ENCODE measurements at places on chromosomes 16 and 17.

- no peak for DNase-seq
Measured at GRCh38 chr17:44236444-44236991, 17.0 kb upstream of the UBTF start.

DNA sequence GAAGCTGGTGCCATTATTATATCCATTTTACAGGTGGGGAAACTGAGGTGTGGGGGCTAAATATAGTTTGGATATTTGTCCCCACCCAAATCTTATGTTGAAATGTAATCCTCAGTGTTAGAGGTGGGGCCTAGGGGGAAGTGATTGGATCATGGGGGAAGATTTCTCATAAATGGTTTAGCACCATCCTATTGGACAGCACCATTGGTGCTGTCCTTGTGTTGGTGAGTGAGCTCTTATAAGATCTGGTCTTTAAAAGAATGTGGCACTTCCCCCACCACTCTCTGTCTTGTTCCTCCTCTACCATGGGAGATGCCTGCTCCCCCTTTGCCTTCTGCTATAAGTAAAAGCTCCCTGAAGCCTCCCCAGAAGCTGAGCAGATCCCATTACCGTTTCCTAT, 119.8 kb upstream of the SEC14L1 start:
- no peak for DNase-seq

GRCh38 chr17:76840443-76840767, 27.8 kb upstream of the MGAT5B start:
- no peak for DNase-seq

- DNase-seq, result no peak
Measured at GRCh38 chr17:50800196-50800700, 32.9 kb upstream of the ANKRD40CL start.

DNA sequence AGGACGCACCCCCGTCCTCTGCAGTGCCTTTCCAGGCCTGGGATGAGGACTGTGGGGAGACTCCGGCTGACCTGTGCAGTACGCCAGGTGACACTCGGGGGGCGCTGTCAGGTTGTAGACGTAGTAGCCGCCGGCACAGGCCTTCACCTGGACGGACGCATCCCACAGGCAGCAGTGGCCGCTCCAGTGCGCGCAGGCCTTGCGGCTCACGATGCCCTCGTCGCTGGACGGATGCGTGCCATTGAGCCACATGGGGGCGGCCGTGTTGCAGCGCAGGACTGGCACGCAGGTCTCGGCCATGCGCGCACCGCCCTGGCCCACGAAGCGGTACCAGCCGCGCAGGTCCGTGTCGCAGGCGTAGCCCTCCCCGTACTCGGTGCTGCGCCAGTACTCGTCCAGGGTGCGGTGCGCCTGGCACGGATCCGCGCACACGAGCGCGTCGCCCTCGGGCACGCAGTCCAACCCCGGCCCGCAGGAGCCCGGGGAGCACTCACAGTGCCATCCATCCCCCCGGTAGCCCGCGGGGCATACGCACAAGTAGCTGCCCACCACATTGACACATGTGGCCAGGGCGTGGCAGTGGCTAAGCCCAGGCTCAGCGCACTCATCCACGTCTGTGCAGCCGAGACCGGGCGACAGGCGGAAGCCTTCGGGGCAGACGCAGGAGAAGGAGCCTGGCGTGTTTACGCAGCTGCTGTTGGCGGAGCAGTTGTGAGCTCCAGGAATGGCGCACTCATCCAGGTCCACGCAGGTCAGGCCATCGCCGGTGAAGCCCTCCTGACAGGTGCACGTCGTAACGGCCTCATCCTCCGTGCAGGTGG, 3.9 kb downstream of the UMOD start:
- no peak for DNase-seq

DNA sequence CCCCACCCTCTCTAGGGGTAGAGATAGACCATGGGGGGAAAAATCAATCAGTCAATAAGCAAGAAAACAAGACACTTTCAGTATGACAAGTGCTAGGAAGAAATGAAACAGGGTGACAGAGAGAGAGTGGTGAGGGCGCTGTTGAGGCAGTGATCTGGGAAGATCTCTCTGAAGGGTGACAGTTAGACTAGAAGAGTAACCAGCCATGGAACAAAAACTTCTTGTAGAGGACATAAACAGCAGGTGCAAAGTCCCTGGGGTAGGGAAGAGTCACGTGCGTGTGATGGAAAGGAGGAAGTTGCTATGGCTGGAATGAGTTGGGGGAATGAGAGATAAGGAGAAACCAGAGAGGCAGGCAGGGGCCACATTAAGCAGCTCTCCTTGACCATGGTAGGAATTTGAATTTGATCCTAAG, 16.8 kb upstream of the EMP2 start:
- no peak for DNase-seq

DNA sequence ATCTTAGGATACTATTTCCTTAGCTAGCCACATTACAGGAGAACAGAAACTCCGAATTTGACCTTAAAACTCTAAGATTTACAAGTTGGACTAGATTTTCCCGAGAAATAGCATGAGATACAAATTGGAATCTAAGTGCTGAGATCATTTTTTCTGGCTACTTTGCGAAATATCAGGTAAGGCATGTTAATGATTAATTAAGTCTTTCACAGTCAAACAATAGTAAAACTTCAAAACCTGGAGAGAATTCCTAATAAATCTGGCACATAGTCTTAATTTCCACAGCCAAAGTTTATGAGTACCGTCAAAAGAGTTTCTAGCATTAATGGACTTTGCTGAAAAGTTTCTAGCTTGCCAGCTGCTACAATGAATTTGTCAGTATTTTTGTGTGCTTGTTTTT, 379.5 kb upstream of the TOM1L1 start:
- no peak for DNase-seq

DNA sequence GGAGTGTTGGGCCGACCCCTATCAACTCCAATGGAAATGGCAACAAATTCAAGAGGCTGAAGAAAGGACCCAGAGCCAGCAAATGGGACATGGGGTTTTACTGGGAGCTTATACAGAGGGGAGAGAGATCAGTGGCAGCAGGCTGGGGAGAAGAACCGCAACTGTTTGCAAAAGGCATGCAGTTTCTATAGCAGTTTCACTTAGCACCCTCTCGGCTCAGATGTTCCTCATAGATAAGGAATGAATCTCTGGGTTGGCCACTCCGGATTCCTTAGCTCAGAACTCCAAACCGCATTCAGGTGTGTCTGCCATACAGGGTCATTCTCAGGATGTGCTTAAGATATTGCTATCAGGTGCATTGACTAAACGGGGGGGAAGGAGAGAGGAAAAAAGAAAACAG, 71.1 kb upstream of the RPL38 start:
- no peak for DNase-seq

GRCh38 chr16:50393858-50394802, 25.3 kb upstream of the BRD7 start:
- DNase-seq, result no peak

DNA sequence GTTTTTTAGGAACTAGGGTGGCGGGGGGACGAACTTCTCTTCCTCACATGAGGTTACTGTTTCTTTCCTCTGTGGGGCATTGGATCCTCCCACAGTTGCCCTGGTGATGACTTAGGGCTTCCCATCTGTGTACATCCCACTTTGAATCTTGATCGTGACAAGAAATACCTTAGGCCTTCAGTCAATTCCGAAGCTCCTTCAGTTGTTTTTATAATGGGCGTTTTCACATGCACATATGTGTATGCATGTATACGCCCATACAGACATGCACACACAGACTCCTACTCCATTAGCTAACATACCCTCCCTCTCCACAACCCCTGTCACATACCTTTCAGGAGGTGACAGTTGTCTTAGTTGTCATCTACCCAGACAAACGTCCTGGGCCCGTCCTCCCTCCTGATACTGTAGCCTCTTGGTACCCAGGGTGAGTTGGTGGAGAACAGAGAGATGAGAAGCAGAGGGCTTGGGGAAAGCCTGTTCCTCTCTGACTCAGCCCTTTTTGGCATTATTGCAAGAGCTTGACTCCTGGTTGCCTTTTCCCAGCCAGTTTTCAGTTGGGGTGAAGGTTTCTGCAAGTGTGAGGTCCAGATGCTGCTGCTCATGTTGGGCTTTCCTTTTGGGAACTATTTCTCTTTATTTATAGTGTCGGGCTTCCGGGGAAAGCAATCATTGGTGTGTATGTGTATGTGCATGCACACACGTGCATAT, 2.2 kb upstream of the AOC2 start:
- DNase-seq, result no peak

GRCh38 chr17:83064021-83064731, 15.2 kb upstream of the METRNL start:
- DNase-seq, result no peak

DNA sequence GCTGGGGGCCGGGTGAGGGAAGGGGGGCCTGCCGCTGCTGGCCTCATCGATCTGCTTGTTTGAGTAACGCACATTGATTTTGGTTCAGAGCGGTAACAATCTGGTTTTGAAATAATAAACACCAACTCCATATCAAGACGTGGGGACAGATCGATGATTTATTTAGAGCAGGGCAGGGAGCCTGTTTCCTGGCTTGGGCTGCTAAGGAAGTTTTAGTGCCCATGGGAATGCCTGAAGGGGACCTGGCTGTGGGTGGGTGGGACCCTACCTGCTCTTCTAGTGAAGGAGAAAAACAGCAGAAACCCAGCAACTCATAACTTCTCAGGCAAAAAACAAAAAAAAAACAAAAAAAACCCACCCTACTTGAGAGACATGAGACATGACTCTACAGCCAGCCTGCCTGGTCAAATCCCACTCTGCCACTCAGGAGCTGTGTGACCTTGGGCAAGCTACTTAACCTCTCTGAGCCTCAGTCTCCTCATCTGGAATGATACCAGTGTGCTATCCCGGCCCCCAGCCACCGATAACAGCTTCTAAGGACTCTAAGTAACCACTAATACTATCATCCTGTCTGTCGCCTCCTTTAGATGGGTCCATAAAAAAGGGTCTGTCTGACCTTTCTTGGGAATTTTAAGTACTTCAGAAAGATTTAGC, 66.0 kb downstream of the PIPOX start:
- DNase-seq, result no peak

DNA sequence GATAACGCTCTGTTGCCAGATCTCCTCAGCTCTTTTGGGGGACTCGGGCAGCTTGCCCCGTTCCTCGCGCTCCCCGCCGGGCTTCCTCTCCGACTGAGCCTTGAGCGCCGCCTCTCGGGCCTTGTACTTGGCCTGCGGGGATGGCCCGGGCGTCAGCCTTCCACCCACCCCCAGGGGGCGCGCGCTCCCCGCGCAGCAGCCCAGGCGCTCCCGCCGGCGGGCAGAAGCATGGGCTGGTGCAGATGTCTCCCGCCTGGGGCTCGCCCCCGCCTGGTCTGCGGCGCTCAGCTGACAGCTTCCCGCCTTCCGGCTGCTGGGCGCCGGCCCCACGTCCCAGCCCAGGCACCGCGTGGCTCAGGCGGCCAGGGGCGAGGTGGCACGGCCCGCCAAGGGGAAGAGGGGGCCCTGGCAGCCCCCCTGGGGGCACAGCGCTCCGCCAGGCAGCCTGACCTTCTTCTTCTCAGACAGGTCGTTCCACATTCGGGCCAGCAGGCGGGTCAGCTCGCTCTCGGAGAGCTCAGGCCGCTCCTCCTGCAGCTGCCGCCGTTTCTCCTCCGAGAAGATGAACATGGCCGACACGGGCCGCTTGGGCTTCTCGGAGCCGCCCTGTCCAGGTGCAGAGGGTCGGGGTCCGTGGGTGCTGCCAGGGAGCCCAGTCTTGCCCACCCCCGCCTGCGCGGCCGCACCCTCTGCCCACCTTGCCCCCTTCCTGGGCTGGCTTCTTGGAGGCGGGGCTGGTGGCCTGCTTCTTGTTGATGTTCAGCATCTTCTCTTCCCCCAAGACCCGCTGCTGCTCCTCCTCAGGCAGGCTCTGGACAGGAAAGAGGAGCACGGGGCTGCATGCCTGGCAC, 8.9 kb downstream of the UBTF start:
- peak; percentile 95 for DNase-seq

DNA sequence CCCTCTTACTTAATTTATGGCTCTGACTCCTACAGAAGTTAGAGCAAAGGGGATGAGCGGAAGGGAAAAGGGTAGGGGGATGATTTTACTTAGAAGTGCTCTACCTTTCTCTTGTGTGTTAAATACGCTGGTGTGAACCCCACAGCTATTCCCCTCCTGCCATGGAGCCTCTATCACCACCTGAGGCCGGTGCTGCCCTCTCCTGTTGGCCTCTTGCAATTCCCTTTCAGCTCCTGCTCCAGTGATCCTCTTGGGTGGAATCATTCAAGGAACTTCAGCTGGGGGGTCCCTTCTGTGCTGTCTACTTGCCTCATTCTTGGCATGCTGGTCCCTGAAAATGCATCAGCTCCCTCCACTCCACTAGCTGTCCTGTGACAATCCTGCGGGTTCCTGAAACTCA, 41.8 kb upstream of the CDH8 start:
- no peak for DNase-seq

DNA sequence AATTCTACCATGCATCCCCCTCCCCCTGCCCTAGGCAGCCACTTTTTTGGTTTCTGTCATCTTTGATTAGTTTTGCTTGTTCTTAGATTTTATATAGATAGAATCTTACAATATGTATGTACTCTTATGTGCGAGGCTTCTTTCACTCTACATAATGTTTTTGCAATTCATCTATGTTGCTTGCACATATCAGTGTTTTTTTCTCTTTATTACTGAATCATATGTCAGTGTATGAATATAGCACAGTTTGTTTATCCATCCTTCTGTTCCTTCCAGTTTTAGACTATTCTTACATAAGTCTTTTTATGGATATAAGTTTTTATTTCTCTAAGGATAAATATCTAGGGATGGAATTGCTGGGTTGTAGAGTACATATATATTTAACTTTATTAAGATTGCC, 26.6 kb downstream of the NLK start:
- DNase-seq, result no peak

- no peak for DNase-seq
Measured at GRCh38 chr17:32104158-32104557, 38.1 kb upstream of the RHOT1 start.

- no peak for DNase-seq
Measured at GRCh38 chr17:50203604-50204345, 2.3 kb upstream of the COL1A1 start.

DNA sequence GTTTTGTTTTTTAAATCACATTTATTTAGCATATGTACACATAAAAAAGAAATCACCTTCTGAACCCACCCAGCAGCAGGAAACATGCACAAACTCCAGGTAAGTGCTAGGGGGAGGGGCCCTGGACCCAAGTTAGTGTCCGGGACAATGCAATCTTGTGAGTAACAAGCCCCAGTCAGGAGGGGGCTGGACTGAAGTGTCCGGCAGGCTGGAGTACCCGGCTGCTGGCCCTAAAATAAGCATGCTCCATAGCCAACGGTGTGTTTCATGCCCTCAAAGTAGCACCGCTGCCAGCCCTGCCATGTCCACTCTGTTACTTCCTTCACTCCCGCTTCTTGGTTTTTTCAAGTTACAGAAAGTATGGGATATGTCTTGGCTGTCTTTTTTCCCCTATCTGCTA, 102.1 kb downstream of the SPAG9 start:
- no peak for DNase-seq

DNA sequence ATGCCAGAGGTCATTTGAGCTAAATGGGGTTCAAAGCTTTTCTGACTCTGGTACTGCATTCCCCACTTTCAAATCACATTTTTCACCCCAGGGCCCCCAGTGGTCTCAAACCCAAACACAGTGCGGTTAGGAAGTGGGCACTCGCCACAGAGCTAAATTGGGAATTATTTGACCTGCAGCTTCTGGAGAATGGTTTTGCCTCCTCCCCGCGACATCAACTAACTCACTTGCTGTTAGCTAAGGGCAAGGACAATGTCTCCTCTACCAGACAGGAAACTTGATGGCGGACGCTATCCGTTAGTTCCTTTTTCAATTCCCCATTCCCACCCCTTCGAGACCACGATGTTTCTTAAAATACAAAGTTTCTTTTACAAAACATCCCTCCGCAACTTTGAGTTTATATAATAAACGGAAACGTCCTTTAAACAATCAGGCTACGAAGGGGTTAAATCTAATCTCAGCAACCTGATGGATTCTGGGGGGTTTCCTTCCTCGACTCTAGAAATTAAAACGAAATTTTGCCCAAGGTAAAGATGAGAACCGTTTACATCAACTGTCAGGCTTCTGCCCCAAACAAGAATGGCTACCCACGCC, 500 bp upstream of the KAT7 start:
- no peak for DNase-seq
